ENCODE measurements at places on chromosomes 4 and X.

DNA sequence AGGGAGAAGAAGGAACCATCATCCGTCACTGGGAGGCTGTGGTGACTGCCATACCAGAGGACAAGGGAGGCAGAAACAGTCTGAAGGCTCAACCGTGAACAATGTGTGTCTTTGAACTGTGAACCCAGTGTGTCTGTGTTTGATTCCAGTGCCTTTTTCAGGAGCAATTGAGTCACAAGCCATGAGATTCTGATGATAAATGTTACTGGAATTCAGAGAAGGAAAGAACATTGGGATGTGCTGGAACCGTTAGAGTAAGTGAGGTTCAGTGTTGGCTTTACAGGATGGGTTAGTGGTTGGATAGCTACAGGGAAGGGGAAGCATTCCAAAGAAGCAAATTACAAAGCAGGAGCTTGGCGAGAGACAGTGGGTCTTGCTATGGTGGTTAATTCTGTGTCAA lies 464.4 kb downstream of the TRIML1 start:
- DNase-seq: no peak

GRCh38 chrX:55220119-55220794 lies at the start of gene PAGE5:
PAGE5 (plus strand) TSS chrX:55220346; CDS start chrX:55221383, 1,037 bp downstream.
- no peak for DNase-seq

DNA sequence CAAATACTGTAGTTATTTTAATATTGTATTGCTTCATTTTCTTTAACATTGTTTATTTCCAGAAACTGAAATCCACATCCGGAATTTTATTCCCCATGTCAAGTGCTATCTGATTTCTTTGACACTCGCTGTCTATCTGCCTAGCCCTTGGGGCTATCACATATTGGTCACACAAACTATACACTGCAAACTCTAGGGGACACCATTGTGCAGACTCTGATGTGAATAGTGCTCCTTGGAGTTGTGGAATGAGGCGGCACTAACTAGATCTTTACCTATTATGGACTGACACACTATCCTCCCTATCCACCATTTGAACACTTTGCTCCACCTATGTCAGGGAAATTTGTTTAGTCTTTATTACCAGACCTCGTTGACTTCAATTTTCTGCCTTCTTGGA lies 534.5 kb downstream of the GLUD2 start:
- DNase-seq: no peak

- no peak for DNase-seq
These were observed 452.3 kb upstream of the GRID2 start for GRCh38 chr4:91851456-91851855.

DNA sequence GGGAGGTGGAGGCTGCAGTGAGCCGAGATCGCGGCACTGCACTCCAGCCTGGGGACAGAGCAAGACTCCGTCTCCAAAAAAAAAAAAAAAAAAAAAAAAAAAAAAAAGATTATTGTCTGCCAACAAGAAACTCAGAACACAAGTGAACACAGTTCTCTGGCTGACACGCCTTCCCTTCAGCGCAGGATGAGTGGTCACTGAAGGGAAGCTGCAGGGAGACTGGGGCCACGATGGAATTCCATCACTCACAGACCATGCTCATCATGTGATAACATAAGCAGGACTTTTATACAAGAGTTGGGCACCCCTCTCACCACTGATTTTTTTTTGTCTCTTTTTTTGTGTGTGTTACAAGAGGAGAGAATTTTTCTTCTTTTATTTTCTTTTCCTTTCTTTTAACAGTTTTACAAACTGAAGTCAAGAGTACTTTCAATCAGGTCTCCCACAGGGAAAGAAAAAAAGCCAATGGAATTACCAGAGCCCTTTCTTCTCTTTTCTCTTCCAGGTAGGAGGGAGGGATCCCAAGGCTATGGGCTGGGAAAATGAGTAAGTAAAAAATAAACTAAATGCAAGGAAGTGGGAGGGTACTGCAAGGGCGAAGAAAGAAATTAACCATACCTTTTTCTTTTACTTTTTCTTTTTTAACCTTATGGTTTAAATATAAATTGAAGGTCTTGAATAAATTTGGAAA lies 435.6 kb downstream of the GPM6A start:
- no peak for DNase-seq

All from occipital lobe (tissue), 3 donors.